ENCODE measurements at places on chromosomes 11 and 22. TPM values are rescaled to one million over a fixed set of nuclear protein-coding genes. Genes with fewer than 3 reads are reported as not detected.
A peak's percentile ranks its signal among the peaks of the same experiment; 100 is the strongest.

ROBO4 gene
- 4.9 TPM for polyA plus RNA-seq

POU2AF3 gene
- polyA plus RNA-seq: not detected

DNA sequence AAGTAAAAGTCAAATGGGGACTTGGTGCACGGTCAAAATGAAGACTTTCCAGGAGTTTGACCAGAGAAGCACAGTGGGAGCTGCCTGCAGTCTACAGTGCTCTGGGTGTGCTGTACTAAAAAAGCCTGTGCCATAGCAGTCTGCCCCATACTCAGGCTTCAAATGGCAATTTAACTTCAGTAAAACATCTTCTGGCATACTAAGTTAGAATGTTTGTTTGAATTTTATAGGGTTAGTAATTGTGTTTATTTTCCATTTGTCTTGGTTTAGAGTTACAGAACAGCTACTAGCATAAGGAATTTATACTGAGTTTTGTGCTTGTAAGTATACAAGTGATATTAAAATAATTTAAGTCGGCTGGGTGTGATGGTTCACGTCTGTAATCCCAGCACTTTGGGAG, 29.3 kb upstream of the LIPT2 start:
- no peak for DNase-seq

- no peak for DNase-seq
These were observed 21.6 kb downstream of the ZFTA start for GRCh38 chr11:63747011-63747410.

DNA sequence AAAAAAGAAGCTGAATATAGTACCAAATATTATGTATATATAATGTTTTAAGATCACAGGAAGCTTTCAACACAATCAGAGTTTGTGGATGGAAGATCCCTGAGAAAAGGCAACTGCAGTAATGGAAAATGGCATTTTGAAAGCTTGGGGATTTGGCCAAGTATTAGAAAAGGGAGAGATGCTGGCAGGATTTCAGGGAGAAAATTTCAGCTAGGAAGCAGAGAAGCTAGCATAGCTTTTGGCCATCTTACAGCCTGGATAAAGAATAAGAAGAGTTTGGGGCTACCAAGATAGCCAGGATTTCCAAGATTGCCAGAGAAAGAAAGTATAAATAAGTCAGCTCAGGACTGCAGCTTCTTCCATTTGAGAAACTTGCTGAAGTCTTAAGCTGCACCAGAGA, 440.8 kb upstream of the LUZP2 start:
- no peak for DNase-seq

DNA sequence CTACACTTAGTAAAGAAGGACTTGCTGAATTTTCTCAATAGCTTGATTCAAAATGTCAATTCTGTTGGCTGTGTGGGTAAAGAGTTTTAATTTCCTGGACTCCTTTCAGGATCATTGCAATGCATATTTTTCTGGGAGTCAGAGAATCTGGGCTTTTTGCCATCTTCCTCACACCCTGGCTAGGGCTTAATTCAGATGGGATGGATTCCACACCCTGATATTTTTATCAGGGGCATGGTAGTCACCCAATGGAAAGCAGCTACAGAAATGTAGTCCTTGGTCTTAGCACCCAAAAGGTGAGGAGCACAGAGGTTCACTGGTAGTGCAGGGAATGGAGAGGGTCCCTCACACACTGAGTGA, 79.3 kb downstream of the SGSM3 start:
- DNase-seq: peak; percentile 15

DNA sequence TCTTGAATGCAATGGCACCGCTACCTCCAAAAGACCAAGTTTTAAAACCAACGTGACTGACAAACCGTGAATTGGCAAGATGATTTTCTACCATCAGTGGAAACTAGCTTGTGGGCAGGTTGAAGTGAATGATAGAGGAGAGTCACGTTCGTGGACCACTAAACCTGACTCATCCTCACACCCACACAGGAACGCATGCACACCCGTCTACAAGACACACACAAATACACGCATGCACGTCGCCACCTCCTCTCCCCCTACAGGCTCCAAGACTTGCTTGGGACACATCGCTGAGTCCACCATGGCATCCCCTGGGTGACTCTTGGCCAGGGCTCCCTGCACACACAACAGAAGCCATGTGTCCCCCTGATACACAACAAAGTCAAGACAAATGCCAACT, 14.4 kb downstream of the TMPRSS6 start:
- DNase-seq: no peak
